GM13977 (cell line): ENCODE measurements at places on chromosomes 1 and 21.

GRCh38 chr1:111704776-111705175, 34.4 kb downstream of the INKA2 start:
- DNase-seq = no peak

DNA sequence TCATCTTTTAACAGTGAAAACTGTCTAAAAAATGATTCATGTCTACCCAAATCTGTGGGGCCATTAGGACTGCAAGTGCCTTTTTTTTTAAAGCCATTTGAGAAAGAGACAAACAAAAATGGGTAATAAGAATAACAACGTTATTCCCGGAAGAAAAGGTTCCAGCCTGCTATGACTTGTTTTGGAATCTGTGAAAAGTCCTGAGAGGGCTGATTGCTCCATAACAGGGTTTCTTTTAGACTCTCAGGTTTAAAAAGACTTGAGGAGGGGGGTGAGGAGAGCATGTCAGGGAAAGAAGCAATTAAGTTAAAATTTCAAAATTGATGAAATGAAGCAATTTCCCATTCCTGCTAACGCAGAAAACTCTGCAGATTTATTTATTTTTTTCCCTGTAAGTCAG, 56.4 kb downstream of the CACHD1 start:
- no peak for DNase-seq

- DNase-seq = no peak
These were observed 60.3 kb upstream of the CSF3R start for GRCh38 chr1:36542962-36543515.

DNA sequence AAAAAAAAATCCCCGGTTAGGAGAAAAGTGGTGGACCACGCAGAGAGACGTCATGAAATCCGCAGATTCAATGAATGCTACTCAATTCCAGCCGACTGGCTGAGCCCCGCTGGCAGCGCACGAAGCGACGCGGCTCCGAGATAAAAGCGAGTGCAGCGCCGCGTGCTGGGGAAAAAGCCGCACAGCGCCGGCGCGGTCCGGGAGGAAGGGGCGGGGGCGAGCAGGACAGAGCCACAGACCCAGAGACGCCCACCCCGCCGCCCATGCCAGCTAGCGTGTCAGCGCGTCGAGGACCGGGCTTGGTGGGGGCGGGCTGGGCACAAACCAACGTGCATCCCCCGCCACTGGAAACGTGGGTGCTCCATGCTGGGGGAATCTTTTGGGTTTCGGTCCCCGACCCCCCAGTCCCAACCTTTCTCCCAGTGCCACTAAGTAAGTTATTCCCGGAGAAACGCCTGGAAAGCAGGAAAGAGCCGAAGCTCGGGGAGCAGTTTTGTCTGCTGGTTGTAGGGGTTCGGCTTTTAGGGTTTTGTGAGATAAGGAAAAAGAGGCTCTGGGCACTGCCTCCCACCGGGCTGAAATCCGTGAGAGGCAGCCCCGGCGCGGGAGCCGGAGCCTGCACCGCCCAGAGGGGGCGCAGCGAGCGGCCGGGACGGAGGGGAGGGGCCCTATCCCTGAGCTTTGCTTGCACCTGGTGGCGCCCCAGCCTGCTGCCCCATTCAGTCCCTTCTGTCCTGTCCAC, at the start of gene KCNJ6:
Gene KCNJ6 (minus strand): TSS at position 148 of the 742 bp plus-strand sequence. CDS start 75,775 bp downstream, outside the sequence.
- DNase-seq = no peak

DNA sequence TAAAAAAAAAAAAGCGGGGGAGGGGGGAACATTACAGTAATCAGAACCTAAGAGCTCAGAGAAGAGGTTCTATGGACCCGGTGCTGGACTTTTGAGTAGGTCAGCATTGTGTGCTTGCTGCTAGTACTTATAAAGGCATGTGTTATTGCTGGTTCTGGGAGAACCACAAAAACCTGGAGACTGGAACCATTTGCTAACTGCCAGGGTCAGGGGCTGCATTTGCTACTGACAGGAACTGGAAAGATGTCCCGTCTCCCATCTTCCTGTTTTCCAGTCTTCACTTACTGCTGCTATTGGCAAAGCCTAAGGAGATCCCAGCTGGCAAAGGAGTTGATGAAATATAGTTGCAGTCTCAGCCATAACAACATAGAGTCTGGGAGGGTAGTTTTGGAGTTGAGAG, 4.3 kb downstream of the RNF2 start:
- no peak for DNase-seq

DNA sequence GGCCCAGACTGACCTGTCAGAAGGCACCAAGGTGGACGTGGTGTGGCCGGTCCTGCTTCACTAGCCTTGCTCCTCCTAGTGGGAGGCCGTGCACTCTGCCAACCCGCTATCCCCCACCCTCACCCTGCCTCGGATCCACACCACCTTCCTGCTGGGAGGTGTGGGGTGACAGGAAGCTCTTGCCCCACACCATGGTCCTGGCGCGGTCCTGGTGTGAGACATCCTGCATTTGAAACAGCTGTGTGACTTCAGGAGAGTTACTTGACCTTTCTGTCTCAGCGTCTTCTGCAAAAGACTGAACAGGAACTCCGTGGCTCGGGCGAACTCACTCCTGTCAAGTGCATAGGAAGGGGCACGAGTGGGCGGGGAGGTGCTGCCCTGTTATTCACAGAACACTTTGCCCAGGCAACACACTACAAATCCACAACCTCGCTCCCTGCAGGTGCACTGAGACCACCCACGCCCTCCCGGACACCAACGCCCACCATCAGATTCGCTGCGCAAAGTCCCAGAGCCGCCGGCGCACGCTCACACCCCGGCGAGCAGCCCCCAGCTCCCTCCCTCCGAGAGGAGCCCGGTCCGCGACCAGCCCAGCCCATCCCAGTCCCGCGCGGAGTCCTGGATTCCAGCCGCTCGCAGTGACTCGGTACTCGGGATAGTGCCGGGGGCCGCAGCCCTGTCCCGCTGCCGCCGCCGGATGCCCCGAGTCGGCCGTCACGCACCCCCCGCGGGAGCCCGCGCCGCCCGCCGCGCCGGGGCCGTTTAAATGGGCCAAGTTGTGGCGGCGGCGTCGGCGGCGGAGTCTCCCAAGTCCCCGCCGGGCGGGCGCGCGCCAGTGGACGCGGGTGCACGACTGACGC, at the start of gene SAMD11:
Gene SAMD11 (plus strand): TSS at position 793 of the 860 bp plus-strand sequence. CDS start 509 bp downstream, outside the sequence.
- DNase-seq = no peak

DNA sequence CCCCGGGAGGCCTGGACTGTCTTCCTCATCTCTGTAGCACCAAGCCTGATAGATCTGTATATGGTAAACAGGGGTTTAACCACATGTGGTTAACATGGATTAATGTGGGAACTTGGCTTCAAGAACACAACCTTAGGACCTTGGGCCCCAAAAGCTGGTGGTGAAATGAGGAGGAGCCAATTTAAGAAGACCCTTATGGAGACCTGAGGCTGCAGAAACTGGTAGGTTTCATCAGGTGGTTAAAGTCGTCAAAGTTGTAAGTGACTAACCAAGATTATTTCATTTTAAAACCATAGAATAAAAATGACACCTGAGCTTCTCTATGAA, 14.0 kb downstream of the THEMIS2 start:
- no peak for DNase-seq

- no peak for DNase-seq
These were observed 29.1 kb downstream of the SERINC2 start for GRCh38 chr1:31441970-31442647.

- DNase-seq = peak; percentile 65
These were observed 7.1 kb upstream of the ZNF669 start for GRCh38 chr1:247111259-247111699.

DNA sequence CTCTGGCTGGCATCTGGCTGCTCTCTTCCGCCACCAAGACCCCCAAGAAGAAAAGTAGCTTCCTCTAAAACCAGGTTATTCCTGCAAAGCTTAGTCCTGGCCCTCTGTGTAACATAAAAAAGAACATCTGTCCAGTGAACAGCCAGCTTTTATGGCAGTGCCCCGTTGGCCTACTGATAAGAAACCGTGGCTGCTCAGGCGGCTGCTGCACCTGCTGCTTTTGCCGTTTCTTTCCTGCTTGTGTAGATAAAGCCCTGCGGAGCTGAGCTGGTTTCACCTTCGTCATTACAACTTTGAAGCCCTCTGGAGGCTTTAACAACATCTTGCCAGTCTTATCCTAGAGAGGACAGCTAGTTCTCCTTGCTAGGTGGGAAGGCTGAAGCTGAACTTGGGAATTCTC, 20.5 kb downstream of the ELAPOR1 start:
- peak; percentile 44 for DNase-seq

DNA sequence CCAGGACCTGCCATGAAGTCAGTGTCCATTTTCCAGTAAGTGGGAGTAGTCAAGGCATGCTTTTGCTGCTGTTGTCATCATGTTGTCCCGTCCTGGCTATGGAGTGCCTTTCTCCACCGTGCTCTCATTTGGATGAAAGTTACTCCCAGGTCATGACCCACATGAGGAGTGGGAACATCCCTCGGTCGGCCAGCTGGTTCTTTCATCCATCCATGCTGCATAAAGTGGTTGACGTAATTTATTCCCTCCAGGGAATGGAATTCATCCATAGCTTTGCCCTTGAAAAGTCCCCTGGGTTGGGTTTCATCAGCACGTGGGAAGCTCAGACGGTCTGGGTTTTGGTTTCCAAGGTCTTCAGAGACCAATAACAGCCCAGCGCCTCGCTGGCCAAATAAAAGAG, 11.6 kb downstream of the PLA2G2A start:
- DNase-seq = no peak

DNA sequence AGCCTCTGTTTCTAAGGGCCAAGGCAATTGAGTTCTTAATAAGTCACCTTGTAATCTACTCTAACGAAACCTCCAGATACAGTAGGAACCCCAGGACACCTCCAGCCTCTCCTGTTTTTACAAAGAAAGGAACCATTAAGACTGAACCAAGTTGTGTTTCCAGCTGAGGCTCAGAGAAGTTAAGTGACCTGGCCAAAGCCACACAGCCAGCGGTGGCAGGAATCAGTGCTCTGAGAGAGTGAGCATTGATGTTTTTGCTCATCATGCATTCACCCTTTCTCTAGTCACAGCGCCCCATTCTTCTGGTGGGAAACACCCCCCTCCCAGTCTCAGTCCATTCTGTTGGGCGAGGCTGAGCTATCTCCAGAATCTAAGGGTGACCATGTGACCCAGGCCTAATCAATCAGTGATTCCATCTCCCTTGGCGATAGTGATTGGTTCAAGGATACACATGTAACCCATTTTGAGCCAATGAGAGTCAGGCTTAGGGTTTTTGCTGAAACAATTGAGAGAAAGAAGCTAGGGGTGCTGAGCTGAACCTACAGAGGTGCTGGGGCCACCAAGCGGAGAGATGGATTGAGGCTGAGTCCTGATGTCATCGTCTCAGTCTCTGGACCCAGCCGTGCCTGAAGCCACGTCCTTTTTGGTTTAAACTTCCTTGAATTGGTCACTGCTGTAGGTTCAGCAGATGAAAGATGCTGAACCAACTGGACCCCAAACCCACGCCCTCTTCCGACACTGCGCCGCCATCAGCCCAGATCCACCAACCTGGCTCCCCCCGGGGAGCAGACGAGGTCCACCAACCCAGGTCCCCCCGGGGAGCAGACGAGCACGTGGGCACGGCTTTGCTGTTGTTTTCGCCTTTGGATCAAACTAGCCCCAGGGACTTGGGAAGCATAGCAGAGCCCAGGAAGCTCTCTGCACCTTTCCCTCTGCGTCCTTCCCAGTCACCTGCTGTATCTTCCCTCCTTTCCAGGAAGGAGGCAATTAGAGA, 28.0 kb upstream of the RERE start:
- no peak for DNase-seq

- DNase-seq = no peak
These were observed 35.0 kb downstream of the BTG3 start for GRCh38 chr21:17577701-17578100.

DNA sequence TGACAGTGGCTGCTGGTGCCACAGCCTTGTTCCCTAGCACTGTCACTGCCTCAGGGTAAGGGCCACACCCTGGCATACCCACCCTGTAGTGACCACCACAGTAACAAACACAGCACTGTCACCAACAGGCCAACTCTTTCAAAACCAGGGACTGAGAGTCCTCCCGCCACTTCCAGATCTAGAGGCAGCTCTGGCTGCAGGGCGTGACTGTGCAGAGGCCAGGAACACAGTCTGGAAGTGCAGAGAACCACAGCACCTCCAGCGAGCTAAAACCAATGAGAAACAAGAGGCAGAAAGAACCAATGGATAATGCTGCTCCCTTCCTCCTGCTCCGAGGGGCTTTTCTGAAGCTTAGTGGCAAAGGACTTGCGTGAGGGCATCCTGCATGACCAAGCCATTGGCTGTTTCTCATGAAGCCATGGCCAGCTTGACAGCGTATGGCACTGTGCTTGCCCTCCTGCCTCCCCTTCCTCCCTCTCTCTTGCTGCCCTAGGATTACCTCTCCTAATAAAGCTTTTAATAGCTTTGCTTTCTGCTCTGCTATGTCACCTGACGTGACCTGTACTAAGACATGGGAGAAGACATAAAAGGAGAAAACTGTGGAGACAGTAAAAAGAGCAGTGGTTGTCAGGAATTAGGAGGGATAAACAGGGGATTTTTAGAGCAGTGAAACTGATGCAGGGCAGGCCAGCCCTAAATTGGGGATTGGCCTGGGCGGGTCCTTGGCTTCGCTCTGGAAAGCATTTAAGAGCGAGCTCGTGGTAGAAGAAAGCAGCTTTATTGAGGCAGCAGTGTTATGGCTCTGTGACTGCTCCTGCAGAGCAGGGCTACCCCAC, 7.2 kb downstream of the PARP1 start:
- no peak for DNase-seq

- no peak for DNase-seq
These were observed 428.4 kb downstream of the BRINP3 start for GRCh38 chr1:190049314-190049713.

DNA sequence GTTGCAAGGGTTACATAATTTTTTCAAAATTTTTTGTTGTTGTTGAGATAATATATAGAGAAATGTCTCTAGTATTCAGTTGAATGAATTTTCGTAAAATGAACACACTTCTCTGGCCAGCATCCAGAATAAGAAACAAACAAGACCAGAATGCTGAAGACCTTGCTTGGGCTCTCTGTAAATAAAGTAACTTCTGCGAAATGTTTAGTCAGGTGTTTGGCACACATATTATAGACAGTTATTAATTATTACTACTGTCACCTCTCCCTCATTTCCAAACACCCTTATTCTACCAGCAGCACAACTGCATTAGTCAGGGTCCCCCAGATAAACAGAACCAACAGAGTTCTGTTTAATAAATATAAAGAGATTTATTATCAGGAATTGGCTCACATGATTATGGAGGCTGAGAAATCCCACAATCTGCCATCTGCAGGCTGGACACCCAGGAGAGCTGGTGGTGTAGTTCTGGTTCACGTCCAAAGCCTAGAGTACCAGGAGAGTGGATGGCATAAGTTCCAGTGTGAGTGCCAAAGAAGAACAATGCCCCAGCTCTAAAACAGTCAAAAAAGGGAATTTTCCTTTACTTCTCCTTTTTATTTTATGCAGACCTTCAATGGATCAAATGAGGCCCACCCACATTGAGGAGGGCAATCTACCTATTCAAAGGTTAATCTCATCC, 44.1 kb upstream of the KCND3 start:
- no peak for DNase-seq

GRCh38 chr21:17786851-17787181, 32.3 kb downstream of the C21orf91 start:
- no peak for DNase-seq
